Smooth muscle cell of bladder (primary cell): ENCODE measurements at places on chromosomes 3 and 15. TPM values are rescaled to one million over a fixed set of nuclear protein-coding genes. Genes with fewer than 3 reads are reported as not detected.

TLR9 gene
- under 0.01 TPM in 1 of 2 replicates, not detected in the other for total RNA-seq

SEMA3B gene
- 16.5 and 31.8 TPM in 2 replicates for total RNA-seq

UNC13C gene
- total RNA-seq = not detected in 2 replicates

CSTA gene
- total RNA-seq = 3.8 and 8.0 TPM in 2 replicates

MYRIP gene
- under 0.01 TPM in 2 replicates for total RNA-seq
